AG04450 (cell line): ENCODE measurements at places on chromosomes 11 and 22. TPM values are rescaled to one million over a fixed set of nuclear protein-coding genes. Genes with fewer than 3 reads are reported as not detected.

Gene CRACR2B
- 0.26 and 0.36 TPM in 2 replicates for polyA plus RNA-seq

Gene IRF7
- 2.4 and 3.6 TPM in 2 replicates for polyA plus RNA-seq

Gene ANO9
- 0.10 TPM in 1 of 2 replicates, not detected in the other for polyA plus RNA-seq

Gene CYP2D6
- polyA plus RNA-seq = 0.15 and 0.37 TPM in 2 replicates

Gene POU2AF1
- polyA plus RNA-seq = not detected in 2 replicates

Gene HORMAD2
- polyA plus RNA-seq = not detected in 2 replicates

Gene LIF
- polyA plus RNA-seq = 53.9 and 121 TPM in 2 replicates

Gene HIKESHI
- 120 and 129 TPM in 2 replicates for polyA plus RNA-seq

Gene MUC6
- polyA plus RNA-seq = not detected in 2 replicates

Gene ZBTB16
- not detected in 2 replicates for polyA plus RNA-seq

Gene OR52N4
- not detected in 2 replicates for polyA plus RNA-seq

Gene CXCR5
- polyA plus RNA-seq = not detected in 2 replicates
